ENCODE measurements at places on chromosomes 13 and 19. TPM values are rescaled to one million over a fixed set of nuclear protein-coding genes. Genes with fewer than 3 reads are reported as not detected.
A peak's percentile ranks its signal among the peaks of the same experiment; 100 is the strongest.

FAM124A gene
- not detected for total RNA-seq

GRCh38 chr13:35160896-35161295 is 218.8 kb downstream of the NBEA start:
- H3K27me3 ChIP-seq: no peaks in the 10 kb centered on the region
- H3K27ac ChIP-seq: no peak overlapping the region
- H3K4me3 ChIP-seq: no peak overlapping the region
- no peak for DNase-seq

DNA sequence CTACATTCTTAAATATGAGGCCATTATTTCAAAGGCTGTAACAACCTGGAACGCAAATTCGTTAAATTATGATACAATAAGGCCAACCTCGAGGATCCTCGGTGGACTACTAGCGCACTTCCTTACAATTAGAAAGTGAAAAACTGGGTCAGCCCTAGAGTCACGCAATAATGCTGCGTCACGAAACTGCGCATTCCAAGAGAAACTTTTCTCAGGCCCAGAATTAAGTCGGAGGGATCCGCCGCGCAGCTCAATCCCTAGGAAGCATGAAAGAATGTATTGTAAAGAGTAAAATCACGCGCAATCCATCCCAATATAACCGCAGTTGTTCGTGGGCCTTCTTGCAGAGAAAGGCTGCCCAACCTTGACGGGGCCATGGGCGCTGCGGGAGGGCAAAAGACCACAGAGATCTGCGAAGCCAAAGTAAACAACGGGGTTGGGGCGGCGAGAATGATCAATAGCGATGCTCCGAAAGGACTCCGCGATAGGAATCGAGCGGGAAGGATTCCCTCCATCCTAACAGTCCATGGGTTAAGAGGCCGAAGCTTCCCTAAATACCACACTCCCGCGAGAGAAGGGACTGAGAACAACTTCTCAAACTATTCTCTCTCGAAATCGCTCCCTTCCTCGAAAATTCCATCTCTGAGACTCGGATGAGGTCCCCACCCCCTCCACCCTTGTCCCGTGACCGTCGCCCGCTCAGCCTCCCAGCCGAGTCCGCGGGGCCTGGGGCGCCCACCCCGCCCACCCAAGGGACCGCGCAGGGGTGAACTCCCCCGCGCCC is 564 bp downstream of the SPART start:
- peaks cover 8% of the 10 kb centered on the region for H3K4me1 ChIP-seq
- H3K4me3 ChIP-seq: peak overlapping the region; percentile 67
- no peaks in the 10 kb centered on the region for H3K36me3 ChIP-seq
- peak; percentile 75 for DNase-seq

DNA sequence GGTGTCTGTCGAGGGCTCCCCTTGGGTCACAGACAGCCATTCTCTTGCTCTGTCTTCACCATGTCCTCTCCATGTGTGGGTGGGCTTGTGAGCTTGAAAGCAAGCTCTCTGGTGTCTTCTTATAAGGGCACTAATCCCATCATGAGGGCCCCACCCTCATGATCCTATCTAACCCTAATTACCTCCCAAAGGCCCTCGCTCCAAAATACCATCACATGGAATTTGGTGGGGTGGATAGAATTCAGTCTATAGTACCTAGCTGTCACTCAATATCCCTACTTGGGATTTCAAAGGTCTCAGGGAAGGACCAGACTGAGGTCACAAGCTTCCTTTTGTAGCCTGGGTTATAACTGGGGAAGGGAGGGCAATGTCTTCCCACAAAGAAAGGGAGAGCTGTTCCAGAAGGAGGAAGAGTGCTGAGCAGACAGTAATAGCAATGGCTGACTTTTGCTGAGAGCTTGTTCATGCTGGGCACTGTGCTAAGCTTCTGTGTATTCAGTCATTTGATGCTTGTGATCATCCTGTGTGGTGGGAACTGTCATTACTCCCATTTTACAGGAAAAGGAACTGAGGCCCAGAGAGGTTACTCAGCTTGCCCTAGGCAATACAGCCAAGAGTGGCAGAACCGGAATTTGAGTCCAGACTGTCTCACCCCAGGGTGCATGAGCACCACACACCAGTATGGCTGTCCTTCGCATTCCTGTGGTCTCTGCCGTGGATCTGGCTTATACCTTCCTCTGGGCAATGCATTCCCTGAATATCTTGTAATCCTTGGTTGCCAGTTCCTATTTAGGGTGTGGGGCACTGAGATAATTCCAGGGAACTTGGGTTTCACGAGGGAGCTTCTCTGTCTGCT is 8.2 kb downstream of the FXYD5 start:
- H3K27me3 ChIP-seq: no peaks in the 10 kb centered on the region
- no peak overlapping the region for H3K27ac ChIP-seq
- H3K4me3 ChIP-seq: no peak overlapping the region
- DNase-seq: no peak
- peaks cover 18% of the 10 kb centered on the region for H3K4me1 ChIP-seq

DNA sequence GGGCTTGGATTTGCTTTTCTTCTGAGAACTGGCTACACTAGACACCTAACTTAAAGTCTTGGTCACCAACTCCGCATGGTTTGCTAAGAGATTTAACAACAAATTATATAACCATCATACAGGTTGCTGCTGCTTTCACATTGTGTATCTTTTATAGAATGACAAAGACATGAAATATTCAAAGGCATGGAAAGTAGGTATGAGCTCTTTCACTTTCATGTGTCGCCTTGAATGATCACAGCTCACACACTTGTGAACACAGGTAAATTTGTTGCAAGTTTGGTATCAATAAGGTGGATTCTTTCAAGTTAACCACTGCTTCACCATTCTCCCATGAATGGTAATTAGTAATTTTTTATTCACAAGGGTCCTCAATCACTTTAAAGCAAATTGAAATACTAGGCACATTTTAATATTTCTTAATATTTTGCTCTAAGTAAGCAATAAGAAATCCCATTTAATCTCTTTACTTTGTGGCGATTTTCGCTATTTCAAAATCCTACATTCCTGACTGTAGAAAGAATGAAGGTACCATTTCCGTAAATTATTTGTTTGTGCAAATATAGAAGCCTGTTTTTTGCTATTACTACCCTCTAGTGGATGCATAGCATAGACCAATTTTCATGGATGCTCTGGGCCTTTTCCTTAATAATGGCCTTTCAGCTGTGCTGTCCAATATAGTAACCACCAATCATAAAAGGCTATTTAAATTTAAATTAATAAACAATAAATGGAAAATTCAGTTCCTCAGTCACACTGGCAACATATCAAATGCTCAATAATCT is 45.5 kb upstream of the FREM2 start:
- no peak for DNase-seq
- no peak overlapping the region for H3K4me3 ChIP-seq
- H3K4me1 ChIP-seq: no peaks in the 10 kb centered on the region
- no peaks in the 10 kb centered on the region for H3K36me3 ChIP-seq
- H3K27ac ChIP-seq: no peak overlapping the region

GRCh38 chr13:49652355-49653305 is 24.3 kb downstream of the ARL11 start:
- H3K36me3 ChIP-seq: no peaks in the 10 kb centered on the region
- H3K27me3 ChIP-seq: no peaks in the 10 kb centered on the region
- DNase-seq: no peak
- H3K4me3 ChIP-seq: no peak overlapping the region
- peaks cover 4% of the 10 kb centered on the region for H3K4me1 ChIP-seq
